Activated CD8-positive, alpha-beta memory T cell treated with anti-CD3 and anti-CD28 coated beads for 1 hour (primary cell): ENCODE measurements at places on chromosomes 3 and 15.

DNA sequence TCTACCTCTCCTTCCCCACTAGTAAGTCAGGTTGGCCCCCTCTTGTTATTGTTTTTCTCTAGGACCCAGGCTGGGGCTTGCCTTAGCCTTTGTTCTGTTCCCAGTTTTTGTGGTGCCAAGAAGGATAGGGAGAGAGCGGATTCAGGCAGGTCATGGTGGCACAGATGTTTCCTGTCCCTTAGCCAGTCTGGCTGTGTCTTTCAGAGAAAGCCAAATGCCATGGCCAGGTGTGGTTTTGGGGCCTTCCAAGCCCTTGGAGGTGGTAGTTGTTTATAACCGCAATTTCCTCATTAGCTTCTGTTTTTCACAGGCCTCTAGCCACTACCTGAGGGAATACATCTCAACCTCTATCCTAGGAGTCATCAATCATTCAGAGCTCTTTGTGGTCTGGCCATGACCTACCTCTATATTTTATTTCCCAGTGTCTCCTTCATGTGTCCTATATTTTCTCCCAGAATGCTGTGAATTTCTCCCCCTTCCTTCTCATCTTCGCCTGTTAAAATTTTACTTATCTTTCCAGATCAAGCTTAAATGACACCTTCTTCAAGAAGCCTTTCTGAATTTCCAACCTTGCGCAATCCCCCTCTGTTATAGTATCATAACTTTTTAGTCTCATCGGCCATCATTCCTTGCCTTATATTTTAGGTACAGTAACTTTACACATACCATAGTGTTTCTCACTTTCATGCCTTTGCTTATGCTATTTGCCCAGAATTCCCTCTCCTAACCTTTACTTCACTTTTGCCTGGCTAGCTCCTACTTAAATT is 38.2 kb downstream of the TIMP4 start:
- no peak for DNase-seq

GRCh38 chr15:29740692-29741311 is 81.5 kb downstream of the TJP1 start:
- no peak for DNase-seq

GRCh38 chr3:20254268-20255117 is 68.5 kb upstream of the SGO1 start:
- no peak for DNase-seq

GRCh38 chr3:66041116-66041515 is 2.4 kb upstream of the MAGI1 start:
- DNase-seq: no peak

GRCh38 chr15:45821390-45821789 is 186.6 kb downstream of the SQOR start:
- DNase-seq: no peak

GRCh38 chr3:197482001-197482400 is 73.8 kb downstream of the BDH1 start:
- no peak for DNase-seq

- no peak for DNase-seq
Measured at GRCh38 chr15:40128766-40129660, 20.3 kb upstream of the BMF start.

- DNase-seq: no peak
Measured at GRCh38 chr3:41323467-41324155, 124.3 kb downstream of the CTNNB1 start.

GRCh38 chr3:150451329-150452048 is 43.4 kb downstream of the TSC22D2 start:
- DNase-seq: no peak

DNA sequence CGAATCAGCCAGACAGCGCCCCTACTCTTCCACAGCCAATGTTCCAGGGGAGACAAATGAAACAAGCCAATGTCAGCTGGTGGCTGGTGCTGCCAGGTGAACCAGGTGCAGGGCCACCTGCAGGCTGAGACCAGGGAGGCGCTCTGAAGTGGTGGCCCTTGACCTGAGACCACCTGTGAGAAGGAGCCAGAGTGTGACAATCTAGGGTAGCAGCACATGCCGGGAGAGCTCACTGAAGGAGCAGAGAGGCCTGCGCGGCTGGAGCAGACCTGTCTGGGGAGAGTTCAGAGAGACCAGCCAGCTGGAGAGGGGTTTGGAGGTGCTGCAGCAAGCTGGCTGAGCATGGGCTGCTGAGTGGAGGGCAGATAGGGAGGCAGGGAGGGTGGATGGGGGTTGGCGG is 693 bp upstream of the STAB1 start:
- no peak for DNase-seq

- DNase-seq: no peak
Measured at GRCh38 chr3:123773681-123774431, 110.3 kb downstream of the MYLK start.

DNA sequence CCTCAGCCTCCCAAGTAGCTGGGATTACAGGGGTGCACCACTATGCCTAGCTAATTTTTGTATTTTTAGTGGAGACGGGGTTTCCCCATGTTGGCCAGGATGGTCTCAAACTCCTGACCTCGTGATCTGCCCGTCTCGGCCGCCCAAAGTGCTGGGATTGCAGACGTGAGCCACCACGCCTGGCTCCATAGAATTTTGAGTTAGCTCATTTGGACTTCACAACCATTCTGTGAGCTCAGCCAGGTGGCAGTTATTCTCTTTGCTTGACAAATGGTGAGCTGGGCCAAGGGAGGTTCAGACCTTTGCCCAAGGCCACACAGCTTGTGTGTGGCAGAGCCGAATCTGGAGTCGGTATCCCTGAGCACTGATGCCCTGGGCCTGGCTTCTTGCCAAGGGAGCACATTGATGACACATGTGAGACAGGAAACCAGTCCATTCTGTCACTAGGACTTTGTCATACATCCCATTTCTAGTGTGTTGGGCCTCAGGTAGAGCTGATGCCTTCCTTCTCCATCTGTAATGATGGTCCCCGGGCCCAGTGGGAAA is 17.6 kb downstream of the PODXL2 start:
- DNase-seq: no peak

DNA sequence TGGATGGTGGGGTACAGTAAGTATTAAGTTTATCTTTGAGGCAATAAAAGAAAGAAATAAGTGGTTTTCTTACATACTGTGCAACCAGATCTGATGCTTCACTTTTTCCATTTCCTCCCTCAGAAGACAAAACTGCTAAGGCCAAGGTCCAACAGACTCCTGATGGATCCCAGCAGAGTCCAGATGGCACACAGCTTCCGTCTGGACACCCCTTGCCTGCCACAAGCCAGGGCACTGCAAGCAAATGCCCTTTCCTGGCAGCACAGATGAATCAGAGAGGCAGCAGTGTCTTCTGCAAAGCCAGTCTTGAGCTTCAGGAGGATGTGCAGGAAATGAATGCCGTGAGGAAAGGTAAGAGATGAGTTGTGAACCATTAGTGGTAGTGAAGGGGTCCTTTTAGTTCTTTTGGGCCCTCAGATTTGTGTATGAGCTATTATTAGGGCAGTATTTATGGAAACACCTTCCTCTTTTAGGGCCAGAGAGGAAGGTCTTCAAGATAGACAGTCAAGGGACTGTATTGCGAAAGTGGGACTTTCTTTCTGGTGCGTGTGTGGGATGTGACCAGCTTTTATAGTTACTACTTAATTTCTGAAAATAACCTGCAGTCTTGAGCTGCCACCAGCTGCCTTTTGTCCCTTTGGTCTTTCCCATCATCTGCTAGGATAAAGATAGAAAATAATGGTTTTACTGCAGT is 4.6 kb downstream of the ALAS1 start:
- no peak for DNase-seq
